ENCODE measurements at places on chromosomes 2 and 18. TPM values are rescaled to one million over a fixed set of nuclear protein-coding genes. Genes with fewer than 3 reads are reported as not detected.

DNA sequence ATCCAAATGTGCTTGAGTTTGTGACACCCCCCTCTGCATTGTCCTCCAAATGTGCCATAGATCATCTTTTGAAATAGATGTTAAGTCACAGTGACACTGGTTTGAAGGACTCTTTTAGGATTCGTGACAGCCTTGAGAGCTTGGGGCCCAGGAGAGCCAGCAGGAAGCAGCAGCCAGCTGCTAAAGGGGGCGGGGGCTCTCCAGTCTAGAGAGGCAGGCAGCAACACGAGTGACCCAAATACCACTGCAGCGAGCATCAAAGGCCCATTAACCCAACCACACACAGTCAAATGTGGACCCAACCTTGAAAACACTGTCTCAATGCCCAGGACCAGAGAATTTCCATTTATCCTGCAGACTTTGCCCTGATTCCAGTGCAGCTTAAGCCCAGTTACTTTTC is 75.6 kb downstream of the ZBTB7C start:
- DNase-seq: no peak

The PRSS56 gene
- total RNA-seq: not detected

DNA sequence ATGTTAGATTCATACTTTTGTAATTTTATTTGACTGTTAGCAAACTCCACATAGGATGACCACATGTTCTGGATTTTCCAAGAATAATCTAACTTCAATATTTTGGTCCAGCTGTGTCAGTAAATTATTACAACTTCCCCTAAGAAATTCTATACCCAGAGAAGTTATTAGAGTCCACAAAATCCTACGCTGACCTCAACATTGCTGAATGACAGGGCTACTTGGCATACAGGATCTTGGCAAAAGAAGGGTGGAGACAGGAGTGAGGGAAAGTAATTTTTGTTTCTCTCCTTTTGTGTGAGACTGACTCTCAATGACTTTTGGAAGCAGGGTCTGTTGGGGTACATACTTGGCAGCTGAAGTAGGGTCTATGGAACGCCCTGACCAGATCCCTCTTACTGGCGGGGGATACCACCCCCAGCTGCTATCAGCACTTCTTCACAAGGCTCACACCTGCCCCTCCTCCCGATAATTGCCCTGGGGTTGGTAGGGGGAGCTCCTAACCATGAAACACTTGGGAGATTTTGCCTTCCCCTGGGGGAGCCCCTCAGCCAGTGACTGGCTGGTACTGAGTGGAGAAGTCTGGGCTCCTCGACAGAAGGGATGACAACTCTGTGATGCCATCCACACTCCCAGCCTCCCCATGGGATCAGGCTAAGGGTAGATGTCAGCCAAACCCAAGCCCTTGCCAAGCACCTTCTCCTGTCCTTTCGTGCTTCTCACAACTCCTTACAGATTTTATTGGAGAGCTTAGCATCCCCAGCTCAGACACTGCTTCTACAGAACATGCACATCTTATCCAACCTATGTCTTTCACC is 110.6 kb upstream of the FHL2 start:
- DNase-seq: no peak

GRCh38 chr2:159290289-159290907 is 3.9 kb upstream of the WDSUB1 start:
- DNase-seq: peak; percentile 71
